Activated CD8-positive, alpha-beta memory T cell treated with anti-CD3 and anti-CD28 coated beads, Interleukin-2, amount 10 ng/mL, durations not matched to agents 7 days and 5 days (primary cell): ENCODE measurements at places on chromosomes 5 and 9. TPM values are rescaled to one million over a fixed set of nuclear protein-coding genes. Genes with fewer than 3 reads are reported as not detected.

DNA sequence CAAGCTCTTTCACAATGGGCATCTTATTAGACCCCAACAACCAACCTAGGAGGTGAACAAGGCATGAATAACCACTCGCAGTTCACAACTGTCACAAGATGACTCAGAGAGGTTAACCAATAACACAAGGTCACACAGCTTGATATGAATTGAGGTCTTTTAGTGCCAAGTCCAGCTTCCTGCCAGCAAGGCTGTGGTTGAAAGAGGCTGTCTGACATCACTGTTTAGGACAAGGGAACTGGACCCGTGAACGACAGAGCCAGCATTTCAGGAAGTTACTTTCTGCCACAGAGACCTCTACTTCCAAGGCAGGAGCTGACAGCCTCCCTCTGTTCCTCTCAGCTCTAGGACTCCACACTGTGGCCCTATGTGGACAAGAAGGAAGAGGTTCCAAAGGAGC, 53.4 kb upstream of the ALDH1B1 start:
- peaks cover 18% of the 10 kb centered on the region for H3K4me1 ChIP-seq
- no peak overlapping the region for H3K4me3 ChIP-seq
- no peak overlapping the region for H3K27ac ChIP-seq
- H3K36me3 ChIP-seq: no peaks in the 10 kb centered on the region
- DNase-seq: peak; percentile 54
- H3K27me3 ChIP-seq: peaks cover 25% of the 10 kb centered on the region

GRCh38 chr9:98217255-98217654, 24.8 kb upstream of the CORO2A start:
- H3K27ac ChIP-seq: no peak overlapping the region
- no peaks in the 10 kb centered on the region for H3K36me3 ChIP-seq
- H3K27me3 ChIP-seq: no peaks in the 10 kb centered on the region
- no peak overlapping the region for H3K4me3 ChIP-seq
- no peak for DNase-seq
- peaks cover 13% of the 10 kb centered on the region for H3K4me1 ChIP-seq

GRCh38 chr5:108369167-108369566, 12.7 kb downstream of the FBXL17 start:
- peaks cover 1% of the 10 kb centered on the region for H3K4me1 ChIP-seq
- H3K4me3 ChIP-seq: no peak overlapping the region
- H3K36me3 ChIP-seq: peaks cover 19% of the 10 kb centered on the region
- H3K27me3 ChIP-seq: no peaks in the 10 kb centered on the region
- H3K27ac ChIP-seq: no peak overlapping the region

The PTGR1 gene
- total RNA-seq: 1.0 TPM

DNA sequence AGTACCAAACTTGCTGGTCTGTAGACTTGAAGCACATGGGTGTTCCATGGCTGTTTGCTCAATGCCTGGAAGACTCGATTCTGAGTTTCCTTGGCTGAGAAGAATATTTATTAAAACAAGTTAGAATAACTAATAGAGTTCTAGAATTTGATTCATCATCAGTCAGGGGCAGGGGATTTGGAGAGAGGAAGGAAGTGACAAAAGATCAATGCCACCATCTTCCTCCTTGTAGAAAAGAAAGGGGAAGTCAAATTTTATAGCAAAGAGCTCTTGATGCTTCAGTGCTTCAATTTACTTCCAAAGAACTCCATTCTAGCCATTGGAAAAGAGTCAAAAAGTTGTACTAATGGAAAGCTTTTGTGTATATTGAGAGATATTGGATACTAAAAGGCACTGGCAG, 236.3 kb downstream of the MCTP1 start:
- H3K4me3 ChIP-seq: no peak overlapping the region
- no peaks in the 10 kb centered on the region for H3K36me3 ChIP-seq
- no peaks in the 10 kb centered on the region for H3K4me1 ChIP-seq
- no peak for DNase-seq
- no peaks in the 10 kb centered on the region for H3K27me3 ChIP-seq

GRCh38 chr5:179307013-179307800, 38.1 kb downstream of the ADAMTS2 start:
- H3K27ac ChIP-seq: no peak overlapping the region
- no peak for DNase-seq
- no peaks in the 10 kb centered on the region for H3K27me3 ChIP-seq
- H3K4me3 ChIP-seq: no peak overlapping the region
- H3K4me1 ChIP-seq: no peaks in the 10 kb centered on the region
